ENCODE measurements at places on chromosomes 11 and 22. TPM values are rescaled to one million over a fixed set of nuclear protein-coding genes. Genes with fewer than 3 reads are reported as not detected.

The TMA7B gene
- total RNA-seq = not detected

The ZNRF3 gene
- 7.8 TPM for total RNA-seq

- no peak for DNase-seq
Observed at GRCh38 chr11:108246308-108246707, 23.4 kb downstream of the ATM start.

The GUCY1A2 gene
- total RNA-seq = 5.3 TPM

GRCh38 chr11:35013514-35014233 is 97.3 kb downstream of the PDHX start:
- DNase-seq = no peak

GRCh38 chr11:123560006-123560405 is 94.4 kb downstream of the SCN3B start:
- no peak for DNase-seq

DNA sequence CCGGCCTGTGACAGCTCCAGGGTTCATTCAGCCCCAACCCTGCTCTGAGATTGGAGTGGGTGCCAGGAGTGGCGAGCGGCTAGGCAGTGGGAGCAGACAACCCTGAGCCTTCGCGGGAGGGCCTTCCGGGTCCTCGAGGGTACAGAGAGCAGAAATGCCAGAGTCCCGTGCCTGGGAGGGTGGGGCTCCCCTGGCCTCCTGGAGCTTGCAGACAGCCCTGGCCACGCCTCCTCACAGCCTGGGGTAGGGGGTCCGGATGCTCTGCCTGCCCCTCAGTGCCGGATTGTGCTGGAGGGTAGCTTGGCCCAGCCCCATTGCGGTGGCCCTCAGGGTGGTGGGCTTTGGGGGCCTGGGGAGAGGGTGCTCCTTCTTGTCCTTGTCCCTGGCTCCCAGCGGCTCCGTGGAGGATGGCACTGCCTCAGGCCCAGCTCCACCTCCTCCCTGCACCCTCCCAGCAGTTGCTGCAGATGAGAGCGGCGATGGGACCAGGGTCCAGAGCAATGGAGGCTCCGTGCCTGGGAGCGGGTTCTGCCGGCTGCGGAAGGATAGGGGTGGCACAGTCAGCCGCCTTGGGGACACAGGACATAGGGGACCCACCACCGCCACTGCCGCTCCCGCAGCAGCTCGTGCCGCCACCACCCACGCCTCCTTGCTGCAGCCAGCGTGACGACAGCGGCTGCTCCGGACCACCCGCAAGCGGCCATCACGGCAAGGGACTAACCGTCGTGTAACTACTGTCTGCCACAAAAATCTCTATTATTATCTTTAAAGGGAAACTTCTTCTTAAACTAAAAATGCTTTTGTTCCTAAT is 34.9 kb upstream of the OR10G7 start:
- DNase-seq = no peak

The C22orf42 gene
- not detected for total RNA-seq

GRCh38 chr11:3160252-3161031 is 4.7 kb downstream of the OSBPL5 start:
- DNase-seq = peak; percentile 68

The NEFH gene
- total RNA-seq = 0.15 TPM

- no peak for DNase-seq
Observed at GRCh38 chr11:58726737-58727414, 4.9 kb downstream of the GLYAT start.

GRCh38 chr11:113173126-113173525 is 141.3 kb upstream of the TTC12 start:
- no peak for DNase-seq

DNA sequence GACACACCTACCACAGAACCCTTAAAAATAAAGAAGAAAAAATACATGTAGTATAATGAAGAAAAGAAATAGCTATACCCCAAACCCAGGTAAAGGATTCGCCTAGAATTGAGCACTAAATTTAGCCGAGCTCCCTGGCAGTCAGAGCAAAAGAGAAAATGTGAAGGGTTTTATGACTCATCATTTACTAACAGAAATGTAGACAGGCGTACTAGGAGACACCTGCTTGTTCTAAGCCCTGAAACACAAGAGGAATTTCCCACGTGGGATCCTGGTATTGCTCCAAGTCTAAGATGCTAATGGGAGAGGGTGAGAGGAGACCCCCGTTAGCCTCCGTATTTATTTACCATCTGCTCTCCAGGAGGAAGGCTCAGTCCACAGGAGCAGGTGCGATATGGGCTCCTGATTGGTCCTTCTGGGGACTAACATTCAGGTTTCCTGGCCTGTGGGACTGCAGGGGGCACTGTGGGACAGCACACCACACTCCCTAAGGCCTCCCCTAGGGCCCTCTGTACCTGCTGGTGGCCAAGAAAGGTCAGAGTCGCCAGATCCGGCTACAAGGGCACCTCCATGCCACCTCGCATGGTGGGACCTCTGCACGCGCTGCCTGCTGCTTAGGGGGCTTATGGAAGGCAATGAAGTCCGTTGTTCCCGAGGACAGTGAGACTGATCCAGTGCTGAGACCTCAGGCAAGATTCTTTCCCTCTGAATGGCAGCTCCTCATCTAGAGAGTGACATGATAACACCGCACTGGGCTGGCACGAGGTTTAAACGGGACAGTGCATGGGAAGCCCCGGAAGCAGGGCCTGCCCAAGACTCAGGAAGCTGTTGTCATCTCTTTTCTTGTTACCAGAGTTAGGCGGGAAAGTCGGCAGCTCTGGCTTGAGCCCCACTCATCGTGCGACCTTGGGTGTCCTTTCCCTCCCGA is 25.8 kb downstream of the KCNC1 start:
- peak; percentile 69 for DNase-seq
